SHP77 (cell line): ENCODE measurements at places on chromosomes 3 and 15.

DNA sequence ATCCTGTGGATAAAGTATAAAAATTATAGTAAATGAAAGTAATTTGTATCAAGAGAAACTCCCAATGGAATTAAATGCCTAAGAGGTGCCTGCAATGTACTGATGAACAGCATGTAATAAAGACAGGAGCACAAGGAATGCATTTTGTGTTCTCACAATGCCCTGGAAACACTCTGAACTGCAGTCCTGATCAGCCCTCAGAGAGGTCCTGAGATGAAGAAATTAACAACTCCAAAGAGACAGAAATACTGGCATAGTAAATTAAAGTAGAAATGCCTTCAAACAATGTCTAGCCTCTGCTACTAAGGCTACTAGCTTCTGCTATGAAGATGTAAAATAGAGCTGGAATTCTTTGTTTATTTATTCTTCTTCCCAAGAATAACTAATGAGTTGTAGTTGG is 59.9 kb downstream of the CFAP20DC start:
- DNase-seq: no peak

DNA sequence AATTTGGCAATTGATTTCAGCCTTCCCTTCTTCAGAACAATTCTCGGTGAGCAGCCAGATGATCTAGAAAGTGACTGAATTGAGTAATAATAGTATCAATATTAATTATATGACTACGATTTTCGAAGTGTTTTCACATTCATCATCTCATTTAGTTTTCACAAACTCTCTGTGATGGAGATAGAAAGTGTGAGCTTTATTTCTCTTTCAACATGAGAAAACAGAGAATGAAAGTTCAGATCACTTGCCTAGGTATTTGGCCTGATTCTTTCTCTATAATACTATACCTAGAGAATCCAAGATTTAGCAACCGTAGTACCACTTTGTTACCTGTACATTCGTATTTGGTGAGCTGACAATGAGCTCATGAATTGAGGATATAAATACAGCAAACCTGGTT is 739.2 kb upstream of the NR2F2 start:
- no peak for DNase-seq

- DNase-seq: no peak
These were observed 1.5 kb downstream of the NSUN3 start for GRCh38 chr3:94064243-94064860.

- DNase-seq: peak; percentile 22
These were observed 64.5 kb downstream of the FEM1B start for GRCh38 chr15:68341760-68342725.

GRCh38 chr3:124731760-124732159 is 1.5 kb downstream of the UMPS start:
- DNase-seq: no peak

DNA sequence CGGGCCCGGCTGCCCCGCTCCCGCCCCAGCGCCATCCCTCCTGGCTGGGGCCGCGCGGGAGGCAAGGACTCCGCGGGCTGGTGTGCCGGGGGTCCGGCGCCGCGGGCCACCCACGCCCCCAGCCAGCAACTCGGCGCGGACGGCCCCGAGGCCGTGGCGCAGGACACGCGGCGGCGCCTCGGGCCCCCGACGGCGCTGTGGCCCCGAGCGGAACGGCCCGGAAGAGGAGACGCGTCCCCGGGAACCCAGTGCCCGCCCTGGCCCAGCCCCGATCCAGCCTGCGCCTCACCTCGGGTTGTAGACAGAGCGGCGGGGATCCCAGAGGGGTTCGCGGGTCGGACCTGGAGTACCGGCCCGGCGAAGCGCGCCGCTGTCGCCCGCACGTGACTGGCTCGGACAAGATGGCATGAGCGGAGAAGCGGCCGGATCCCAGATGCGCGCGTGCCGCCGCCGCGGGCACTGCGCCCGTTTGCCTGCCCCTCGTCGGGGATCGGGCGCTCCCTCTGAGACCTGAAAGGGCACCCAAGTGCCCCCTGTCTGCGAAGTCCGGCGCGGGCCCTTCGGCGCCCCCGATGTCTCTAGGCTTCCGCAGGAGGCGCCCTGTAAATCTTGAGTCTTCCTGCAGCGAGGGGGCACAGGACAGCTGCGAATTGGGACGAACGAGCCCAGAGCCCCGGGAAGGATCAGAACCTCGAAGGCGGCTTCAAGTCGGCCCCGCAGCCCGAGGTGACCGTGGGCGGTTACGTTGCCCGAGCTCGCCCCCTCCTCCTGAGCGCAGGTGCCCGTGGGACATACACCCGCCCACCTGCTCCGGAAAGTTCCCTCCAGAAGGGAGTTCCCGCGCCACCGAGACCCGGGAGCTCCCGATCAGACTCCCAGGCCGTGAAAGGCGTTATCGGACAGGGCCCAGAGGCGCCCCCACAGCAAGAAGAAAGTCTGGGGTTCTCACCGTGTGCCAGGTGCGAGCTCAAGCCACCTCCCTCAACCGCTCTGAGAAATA is 598 bp upstream of the SFMBT1 start:
- no peak for DNase-seq

GRCh38 chr15:62085740-62086139 is 19.0 kb downstream of the C2CD4A start:
- DNase-seq: no peak

DNA sequence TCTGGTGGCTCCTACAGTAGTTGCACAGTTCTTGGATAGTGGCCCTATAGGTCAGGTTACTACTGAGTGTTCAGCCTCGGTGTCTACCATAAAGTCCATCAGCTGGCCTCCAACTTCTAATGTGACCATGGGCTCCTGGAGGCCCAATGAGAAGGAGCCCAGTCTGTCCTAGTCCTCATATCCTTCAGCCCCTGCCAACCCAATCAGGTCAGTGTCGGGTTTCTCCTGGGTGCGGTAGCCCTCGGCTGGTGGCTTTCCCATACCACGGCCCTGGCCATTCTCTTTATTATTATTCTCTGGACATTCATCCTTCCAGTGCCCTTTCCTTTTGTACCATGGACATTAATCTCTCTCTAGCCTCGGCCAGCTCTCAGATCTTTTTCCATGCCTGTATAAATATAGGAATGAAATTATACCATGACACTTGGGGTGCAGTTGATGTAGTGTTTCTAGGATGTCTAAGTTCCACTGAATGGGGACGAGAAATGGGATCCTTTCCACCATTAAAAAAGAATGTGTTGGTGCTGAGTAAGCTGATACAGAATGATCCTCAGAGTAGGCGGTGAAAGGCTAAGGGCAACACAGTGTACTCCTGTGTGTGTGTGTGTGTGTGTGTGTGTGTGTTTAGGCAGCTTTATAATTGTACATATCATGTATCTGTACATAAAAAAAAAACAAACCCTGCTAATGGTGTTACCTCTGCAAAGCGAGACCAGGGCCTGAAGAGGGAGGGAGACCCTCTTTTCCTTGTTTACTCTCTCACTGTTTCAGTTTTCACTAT is 19.3 kb upstream of the NOX5 start:
- DNase-seq: no peak

GRCh38 chr3:131110087-131110486 is 83.4 kb downstream of the NEK11 start:
- DNase-seq: no peak

GRCh38 chr3:134037168-134037567 is 7.4 kb upstream of the SLCO2A1 start:
- no peak for DNase-seq

DNA sequence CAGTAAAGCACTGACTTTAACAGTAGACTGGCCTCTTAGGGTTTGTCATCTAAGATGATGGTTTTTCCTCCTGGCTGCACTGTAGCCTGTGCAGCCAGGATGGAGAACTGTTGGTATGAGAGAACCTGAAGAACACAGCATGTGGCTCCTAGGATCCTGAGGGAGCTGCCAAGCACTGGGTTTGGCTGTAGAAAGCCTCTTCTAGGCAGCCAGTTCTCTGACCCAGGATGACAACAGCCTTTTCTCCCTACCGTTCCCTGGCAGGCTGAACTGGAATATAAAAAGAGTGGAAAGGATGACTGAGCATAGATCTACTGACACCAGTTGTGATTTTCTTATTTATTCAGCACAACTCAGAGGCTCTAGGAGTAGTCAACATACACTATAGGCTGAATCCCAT is 34.3 kb upstream of the MANF start:
- DNase-seq: no peak

- no peak for DNase-seq
These were observed 194.5 kb upstream of the GAP43 start for GRCh38 chr3:115428841-115429240.

- no peak for DNase-seq
These were observed 64.3 kb downstream of the CASR start for GRCh38 chr3:122247825-122248185.

GRCh38 chr15:39641191-39641889 is 60.5 kb downstream of the THBS1 start:
- peak; percentile 20 for DNase-seq

GRCh38 chr3:52372822-52373504 is 56.8 kb downstream of the DNAH1 start:
- no peak for DNase-seq

GRCh38 chr3:53380306-53380705 is 33.0 kb upstream of the DCP1A start:
- no peak for DNase-seq

GRCh38 chr15:97446138-97446537 is 514.4 kb upstream of the ARRDC4 start:
- DNase-seq: no peak

- no peak for DNase-seq
These were observed 44.6 kb upstream of the SATB1 start for GRCh38 chr3:18469775-18470174.

- DNase-seq: no peak
These were observed 14.9 kb downstream of the SPINT1 start for GRCh38 chr15:40858706-40859105.

- no peak for DNase-seq
These were observed 181.8 kb downstream of the OXSM start for GRCh38 chr3:25971736-25972135.

DNA sequence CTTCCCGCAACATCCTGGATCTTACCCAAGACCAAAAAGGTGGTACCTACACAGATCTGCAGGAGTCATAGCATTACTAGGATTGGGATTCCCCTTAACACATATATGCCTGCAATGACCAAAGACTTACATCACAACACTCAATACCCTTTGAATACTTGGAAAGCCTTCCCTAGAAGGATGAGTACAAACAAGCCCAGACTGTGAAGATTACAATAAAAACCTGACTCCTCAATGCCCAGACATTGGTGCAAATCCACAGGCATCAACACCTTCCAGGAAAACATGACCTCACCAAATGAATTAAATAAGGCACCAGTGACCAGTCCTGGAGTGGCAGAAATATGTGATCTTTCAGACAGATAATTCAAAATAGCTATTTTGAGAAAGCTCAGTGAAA is 326.8 kb downstream of the TBL1XR1 start:
- DNase-seq: no peak

- peak; percentile 55 for DNase-seq
These were observed 54.1 kb upstream of the TIPARP start for GRCh38 chr3:156620260-156620659.

DNA sequence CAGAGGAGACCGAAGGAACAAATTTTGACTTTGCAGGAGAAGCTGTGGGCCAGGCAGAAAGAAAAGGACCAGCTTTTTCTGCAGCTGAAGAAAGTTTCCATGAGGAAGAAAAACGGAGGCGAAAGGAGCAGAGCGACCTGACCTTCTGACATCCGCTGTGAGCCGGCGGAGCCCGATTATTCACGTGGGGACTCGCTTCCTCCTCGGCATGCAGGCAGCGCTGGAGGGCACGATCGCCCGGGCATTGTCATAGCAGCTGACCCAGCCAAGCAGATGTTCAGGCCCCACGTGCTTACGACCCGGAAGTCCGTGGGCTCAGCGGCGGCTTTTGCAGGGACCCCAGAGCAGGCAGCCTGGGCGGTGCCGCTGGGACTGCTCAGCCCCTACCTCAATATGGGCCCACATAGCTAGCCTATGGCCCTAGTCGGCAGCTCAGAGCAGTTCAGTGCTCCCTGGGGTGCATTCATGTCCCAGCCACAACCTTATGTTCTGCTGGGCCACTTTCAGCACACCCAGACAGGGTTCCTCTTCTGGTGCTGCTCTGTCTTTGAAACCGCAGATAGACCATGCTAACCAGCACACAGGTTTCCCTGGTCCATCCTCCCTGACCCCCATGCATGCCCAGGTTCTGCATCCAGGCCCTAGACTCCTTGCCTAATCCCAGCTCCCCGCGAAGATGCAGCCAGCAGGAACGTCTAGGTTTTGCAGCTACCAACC is 10.5 kb upstream of the EIF4A2 start:
- no peak for DNase-seq

GRCh38 chr3:63353383-63353782 is 75.3 kb downstream of the SYNPR start:
- DNase-seq: no peak
